ENCODE measurements at places on chromosomes 3 and 15. TPM values are rescaled to one million over a fixed set of nuclear protein-coding genes. Genes with fewer than 3 reads are reported as not detected.

The MDFIC2 gene
- not detected for polyA plus RNA-seq

The ZNF80 gene
- not detected for polyA plus RNA-seq

The KBTBD13 gene
- not detected for polyA plus RNA-seq

The GP5 gene
- polyA plus RNA-seq = 0.15 TPM

DNA sequence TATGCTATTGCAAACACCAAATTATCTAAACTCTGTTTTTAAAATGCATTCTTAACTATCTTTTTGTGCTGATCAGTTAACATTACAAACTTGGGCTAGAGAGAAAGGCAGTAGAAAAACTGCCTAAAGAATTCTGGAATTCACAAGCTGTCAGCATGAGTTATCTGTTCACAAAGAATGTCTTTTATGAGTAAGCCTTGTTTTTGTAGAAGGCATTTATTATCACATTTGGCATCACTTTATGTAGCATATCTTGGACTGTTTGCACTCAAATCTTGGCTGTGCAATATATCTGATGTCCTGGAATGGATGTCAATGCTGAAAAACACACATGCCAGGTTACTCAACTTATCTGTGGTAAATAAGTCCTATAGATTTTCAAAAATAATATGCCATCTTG is 15.5 kb upstream of the BCHE start:
- H3K27ac ChIP-seq = no peak overlapping the region
- H3K27me3 ChIP-seq = no peaks in the 10 kb centered on the region
- no peaks in the 10 kb centered on the region for H3K4me1 ChIP-seq
- H3K36me3 ChIP-seq = no peaks in the 10 kb centered on the region
- no peak overlapping the region for H3K4me3 ChIP-seq
- no peak for DNase-seq

- H3K27me3 ChIP-seq = no peaks in the 10 kb centered on the region
- no peak for DNase-seq
- no peak overlapping the region for H3K27ac ChIP-seq
- peaks cover 43% of the 10 kb centered on the region for H3K4me1 ChIP-seq
- H3K4me3 ChIP-seq = no peak overlapping the region
Measured at GRCh38 chr3:9784965-9785364, 7.3 kb downstream of the TADA3 start.

GRCh38 chr15:76135516-76135915 is 75.7 kb downstream of the TMEM266 start:
- H3K27ac ChIP-seq = no peak overlapping the region
- H3K36me3 ChIP-seq = no peaks in the 10 kb centered on the region
- no peak overlapping the region for H3K4me3 ChIP-seq
- H3K27me3 ChIP-seq = no peaks in the 10 kb centered on the region
- peaks cover 16% of the 10 kb centered on the region for H3K4me1 ChIP-seq

DNA sequence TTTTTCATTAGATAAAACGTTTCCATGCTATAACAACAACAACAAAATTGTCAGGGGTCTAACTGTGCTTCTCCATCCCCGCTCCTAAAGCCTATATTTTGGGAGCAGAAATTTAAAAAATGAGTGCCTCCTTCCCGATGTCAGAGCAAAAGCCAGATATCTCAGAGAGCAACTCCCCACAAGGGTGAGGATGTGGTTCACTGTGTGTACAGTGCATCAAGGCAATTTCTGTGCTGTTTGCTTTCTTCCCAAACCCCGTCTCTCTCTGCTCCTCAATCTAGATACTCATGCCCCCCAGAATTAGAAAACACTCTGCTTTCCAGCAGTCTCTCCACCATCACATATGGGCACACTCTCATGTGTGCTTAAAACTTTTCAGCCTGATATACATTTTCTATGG is 76.7 kb upstream of the MBNL1 start:
- H3K36me3 ChIP-seq = no peaks in the 10 kb centered on the region
- peak overlapping the region; percentile 31 for H3K27ac ChIP-seq
- H3K4me1 ChIP-seq = peaks cover 18% of the 10 kb centered on the region
- H3K4me3 ChIP-seq = no peak overlapping the region

GRCh38 chr3:3573341-3573740 is 225.9 kb upstream of the LRRN1 start:
- H3K27ac ChIP-seq = no peak overlapping the region
- no peaks in the 10 kb centered on the region for H3K36me3 ChIP-seq
- H3K27me3 ChIP-seq = no peaks in the 10 kb centered on the region
- H3K4me3 ChIP-seq = no peak overlapping the region
- no peak for DNase-seq

DNA sequence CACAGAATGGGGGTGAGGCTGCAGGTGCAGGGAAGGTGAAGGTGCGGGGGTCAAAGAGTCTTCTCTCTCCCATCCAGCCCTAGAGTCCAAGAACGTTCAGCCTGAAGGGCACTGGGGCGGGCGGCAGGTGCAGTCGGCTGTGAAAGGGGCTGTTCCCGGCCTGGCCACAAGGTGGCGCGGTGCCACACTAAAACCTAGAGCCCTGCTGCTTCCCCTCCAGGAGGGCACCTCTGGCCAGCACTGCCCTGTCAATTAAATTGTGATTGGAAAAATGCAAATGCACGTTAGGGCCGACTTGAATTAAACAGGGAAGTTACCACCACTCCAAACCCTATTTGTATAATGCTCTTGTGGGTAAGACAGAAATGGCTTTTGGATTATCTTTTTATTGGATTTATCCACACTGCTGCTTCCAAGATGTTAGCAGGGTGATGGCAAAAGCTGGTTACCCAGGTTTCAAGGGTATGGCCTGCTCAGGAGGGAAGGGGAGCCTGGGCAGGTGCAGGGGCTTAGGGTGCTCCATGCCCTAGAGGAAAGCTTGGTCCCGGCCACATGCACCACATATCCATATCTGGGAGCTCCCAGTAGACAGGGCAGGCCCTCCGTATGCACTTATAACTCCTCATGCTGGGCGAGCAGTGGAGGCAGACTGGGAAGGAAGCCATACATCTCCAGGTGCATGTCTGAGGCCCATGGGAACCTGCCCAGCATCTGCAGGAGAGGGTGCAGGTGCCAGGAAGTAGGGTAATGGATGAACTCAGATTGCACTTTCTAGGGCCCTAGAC is 119.8 kb downstream of the ADCY5 start:
- peak; percentile 92 for DNase-seq
- no peaks in the 10 kb centered on the region for H3K36me3 ChIP-seq
- no peak overlapping the region for H3K27ac ChIP-seq
- H3K4me1 ChIP-seq = no peaks in the 10 kb centered on the region
- no peaks in the 10 kb centered on the region for H3K27me3 ChIP-seq
- H3K4me3 ChIP-seq = no peak overlapping the region

DNA sequence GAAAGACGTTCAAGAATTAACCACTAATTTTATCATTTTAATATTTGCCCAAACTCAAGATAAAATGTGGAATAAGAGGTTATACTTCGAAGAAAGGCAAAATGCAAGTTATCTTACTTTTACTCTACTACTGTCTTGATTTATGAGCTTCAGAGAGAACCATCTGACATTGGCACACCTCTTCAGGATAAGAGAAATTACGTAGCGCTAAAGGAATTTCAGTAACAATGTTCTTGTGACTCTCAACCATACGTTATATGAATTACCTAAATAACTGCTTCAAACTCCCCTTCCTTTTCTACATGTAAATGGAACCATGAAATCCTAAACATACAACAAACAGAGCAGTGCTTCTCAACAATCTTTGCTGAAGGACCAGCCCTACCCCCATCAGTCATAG is 96.8 kb downstream of the ZNF385D start:
- H3K36me3 ChIP-seq = no peaks in the 10 kb centered on the region
- no peaks in the 10 kb centered on the region for H3K27me3 ChIP-seq
- no peak overlapping the region for H3K4me3 ChIP-seq
- H3K27ac ChIP-seq = no peak overlapping the region
- no peak for DNase-seq
- no peaks in the 10 kb centered on the region for H3K4me1 ChIP-seq

DNA sequence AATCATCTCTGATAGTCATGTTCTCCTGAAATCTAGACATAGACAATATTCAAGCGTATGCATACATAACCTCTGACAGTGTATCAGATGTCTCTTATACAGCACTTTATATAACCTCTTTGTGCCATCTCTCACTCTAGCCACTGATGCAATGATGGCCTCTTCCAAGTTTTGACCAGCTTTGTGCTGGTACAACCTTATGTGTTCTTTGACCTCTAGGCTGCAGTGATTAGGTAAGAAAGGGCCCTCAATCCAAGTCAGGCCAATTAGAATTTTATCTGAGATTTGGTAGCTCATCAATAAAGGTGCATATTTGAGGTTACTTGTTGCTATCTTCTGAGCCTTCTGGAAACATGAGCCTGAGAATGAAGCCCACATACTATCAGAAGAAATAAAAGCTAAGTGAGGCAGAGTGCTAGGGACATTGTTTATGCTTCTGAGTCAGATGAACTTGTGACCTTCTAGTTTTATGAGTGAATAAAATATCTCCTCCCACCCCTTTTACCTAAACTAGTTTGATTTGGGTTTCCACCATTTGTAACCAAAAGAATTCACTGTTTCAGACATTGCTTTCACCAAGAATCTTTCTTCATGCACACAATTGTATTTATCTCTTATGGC is 283.2 kb upstream of the SUCLG2 start:
- no peaks in the 10 kb centered on the region for H3K36me3 ChIP-seq
- no peaks in the 10 kb centered on the region for H3K27me3 ChIP-seq
- H3K27ac ChIP-seq = no peak overlapping the region
- no peak overlapping the region for H3K4me3 ChIP-seq
- DNase-seq = no peak

- H3K27ac ChIP-seq = no peak overlapping the region
- H3K4me3 ChIP-seq = no peak overlapping the region
- no peak for DNase-seq
- H3K27me3 ChIP-seq = no peaks in the 10 kb centered on the region
Measured at GRCh38 chr3:106317141-106318055, 448.6 kb upstream of the CBLB start.

DNA sequence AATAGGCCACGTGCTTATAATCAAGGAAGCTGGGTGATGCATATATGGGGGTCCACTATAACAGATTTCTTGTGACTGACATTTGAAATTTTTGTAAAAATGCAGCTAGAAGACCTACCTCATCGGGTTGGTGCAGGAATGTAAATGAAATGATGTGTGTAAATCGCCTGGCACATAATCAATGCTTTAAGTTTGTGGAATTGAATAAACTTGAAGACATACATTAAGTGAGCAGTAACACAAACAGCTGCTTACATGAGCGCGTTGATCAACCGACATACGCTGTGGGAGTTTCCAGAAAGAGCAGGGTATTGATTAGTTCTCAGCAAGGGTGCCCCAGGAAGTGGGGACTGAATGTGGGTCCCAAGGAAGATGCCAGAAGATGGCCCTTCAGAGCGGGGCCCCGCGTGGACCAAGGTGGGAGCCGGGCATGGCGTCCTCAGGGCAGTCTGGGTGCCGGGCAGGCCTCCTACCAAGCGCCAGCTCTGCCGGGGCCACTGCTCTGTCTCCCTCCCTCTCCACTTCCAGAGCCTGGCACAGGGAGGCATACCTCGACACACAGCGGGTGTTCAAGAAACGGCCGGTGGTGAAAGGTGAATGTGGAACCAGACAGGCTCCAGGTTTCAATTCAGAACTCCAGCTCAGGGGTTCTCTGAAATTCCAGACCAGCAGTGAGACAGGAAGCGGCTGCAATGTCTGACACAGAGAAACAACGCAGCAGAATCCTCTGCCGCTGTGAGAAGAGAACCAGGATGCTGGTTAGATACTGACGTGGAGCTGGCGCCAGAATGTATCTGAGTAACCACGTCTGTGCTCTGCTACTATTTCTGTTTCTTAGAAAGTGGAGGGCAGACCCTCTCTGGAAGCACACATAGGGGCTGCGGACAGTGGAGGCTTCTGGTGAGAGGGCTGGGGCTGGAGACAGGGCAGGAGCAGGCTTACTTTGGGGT is 12.6 kb downstream of the BFSP2 start:
- H3K4me3 ChIP-seq = no peak overlapping the region
- H3K27me3 ChIP-seq = no peaks in the 10 kb centered on the region
- no peaks in the 10 kb centered on the region for H3K36me3 ChIP-seq
- H3K27ac ChIP-seq = no peak overlapping the region
- DNase-seq = no peak
- H3K4me1 ChIP-seq = no peaks in the 10 kb centered on the region

DNA sequence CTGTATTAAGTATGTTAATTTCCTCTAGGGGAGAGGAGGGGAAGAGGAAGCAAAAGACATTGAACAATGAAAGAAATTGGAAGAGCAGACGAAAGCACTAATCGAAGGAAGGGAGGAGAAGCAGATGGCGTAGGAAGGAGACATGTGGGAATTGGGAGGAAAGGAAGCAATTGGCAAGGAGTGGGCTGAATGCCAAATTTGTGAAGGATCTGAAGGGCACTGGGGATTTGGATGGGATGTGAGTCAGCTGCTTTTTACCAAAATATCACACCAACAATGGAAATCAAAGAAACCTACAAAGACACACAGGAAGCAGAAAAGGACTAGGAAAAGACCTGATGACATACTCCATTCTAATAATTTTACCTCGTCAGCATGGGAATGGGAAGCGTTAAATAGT is 1029.8 kb downstream of the ROBO1 start:
- no peaks in the 10 kb centered on the region for H3K27me3 ChIP-seq
- no peak overlapping the region for H3K4me3 ChIP-seq
- H3K4me1 ChIP-seq = no peaks in the 10 kb centered on the region
- H3K36me3 ChIP-seq = no peaks in the 10 kb centered on the region
- H3K27ac ChIP-seq = no peak overlapping the region

DNA sequence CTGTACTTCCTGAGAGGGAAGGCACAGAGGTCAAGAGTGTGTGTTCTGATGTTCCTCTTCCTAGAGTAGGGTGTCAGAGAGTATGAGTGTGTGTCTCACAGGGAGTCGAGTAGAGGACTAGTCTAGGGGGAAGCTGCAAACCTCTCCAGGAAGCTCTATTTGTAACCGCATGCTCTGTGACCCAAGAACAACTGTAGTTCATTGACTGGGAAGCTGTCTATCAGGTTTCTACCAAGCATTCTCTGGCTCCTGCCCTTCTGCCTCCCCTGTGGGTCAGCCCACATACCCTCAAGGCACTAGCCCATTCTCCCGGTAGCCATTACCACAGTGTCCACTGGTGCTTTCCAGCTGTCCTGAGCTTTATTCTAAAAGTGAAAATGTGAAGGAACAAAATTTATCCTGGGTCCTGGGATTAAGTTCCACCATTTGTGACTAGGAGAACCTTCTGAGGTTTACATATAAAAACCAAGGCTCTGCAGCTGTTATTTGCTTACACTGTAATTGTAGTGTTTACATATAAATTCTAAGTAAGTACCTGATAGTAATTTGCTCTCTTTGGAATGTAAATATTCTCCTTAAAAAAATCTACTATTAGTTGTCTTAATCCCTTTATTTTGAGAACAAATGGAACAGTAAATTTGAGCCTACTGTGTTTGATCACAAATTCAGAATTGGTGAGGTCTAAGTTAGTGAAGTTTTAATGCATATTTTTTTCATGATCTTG is 40.7 kb downstream of the MYRIP start:
- DNase-seq = no peak
- no peaks in the 10 kb centered on the region for H3K4me1 ChIP-seq
- no peak overlapping the region for H3K4me3 ChIP-seq
- H3K27me3 ChIP-seq = no peaks in the 10 kb centered on the region

DNA sequence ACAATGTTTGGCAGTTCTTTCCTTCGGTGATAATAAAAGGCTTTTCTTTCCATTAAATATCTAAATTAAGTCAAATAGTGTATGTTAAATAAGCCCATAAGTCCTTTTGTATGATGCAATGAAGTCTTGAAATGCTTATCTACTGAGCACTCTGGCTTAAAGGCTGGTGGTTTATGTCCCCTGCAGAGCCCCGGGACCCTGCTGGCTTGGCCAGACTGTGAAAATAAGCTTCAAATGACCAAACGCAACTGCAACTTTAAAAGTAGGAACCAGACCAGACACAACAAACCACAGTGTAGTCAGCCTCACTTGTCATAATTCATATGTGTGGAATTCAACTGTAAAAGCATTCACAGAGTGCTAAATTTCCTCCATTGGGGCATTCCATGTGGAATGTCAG is 72.5 kb downstream of the FOXP1 start:
- H3K4me3 ChIP-seq = no peak overlapping the region
- no peaks in the 10 kb centered on the region for H3K27me3 ChIP-seq
- peak overlapping the region; percentile 6 for H3K27ac ChIP-seq
- H3K4me1 ChIP-seq = peaks cover 7% of the 10 kb centered on the region
- no peaks in the 10 kb centered on the region for H3K36me3 ChIP-seq
